ENCODE measurements at places on chromosomes 11 and 22. TPM values are rescaled to one million over a fixed set of nuclear protein-coding genes. Genes with fewer than 3 reads are reported as not detected.
A peak's percentile ranks its signal among the peaks of the same experiment; 100 is the strongest.

Gene GDPD4
- not detected for polyA plus RNA-seq

Gene OR2AG1
- polyA plus RNA-seq: not detected

Gene MS4A4E
- not detected for polyA plus RNA-seq

Gene TMA7B
- polyA plus RNA-seq: not detected

- DNase-seq: no peak
Observed at GRCh38 chr11:32932196-32932595, 39.6 kb downstream of the QSER1 start.

- no peak for DNase-seq
Observed at GRCh38 chr22:28480000-28480715, 199.5 kb downstream of the TTC28 start.

GRCh38 chr11:38593649-38594048 lies 1995.6 kb upstream of the RAG2 start:
- no peak for DNase-seq

GRCh38 chr22:49540084-49540912 lies 287.4 kb downstream of the BRD1 start:
- DNase-seq: no peak

DNA sequence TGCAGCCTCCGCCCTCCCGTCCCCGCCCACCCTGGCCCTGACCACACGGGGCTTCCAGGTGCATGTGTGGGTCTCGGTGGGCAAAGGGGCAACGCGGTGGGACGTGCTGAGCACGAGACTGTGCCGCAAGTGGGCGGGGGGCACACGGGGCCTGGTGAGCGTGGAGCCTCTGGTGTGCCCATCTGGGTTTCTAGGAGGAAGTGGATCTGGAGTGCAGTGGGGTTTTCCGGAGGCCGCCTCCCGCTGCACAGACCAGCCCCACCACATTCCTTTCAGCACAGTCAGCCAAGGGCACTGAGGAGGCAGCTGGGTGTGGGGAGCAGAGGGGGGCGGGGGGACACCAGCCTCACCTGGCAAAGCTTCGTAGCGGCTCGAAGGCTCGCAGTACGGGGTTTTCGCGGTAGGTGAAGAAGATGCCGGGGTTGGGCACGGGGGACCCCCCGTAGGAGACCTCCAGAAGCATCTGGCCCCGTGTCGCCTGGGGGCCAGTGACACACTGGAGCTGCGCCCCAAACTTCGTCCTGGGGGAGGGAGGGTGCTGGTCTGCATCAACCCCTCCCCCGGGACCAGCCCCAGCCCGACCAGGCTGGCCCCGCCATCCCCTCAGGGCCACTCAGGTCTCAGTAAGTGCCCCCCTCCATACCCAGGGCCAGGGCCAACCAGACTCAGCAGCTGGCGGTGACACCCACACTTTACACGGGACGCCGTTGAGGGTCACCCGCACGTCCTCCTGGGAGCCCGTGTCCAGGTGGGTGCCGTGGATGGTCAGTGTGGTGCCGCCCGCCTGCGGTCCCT lies 12.4 kb upstream of the MAPK11 start:
- DNase-seq: peak; percentile 91

- no peak for DNase-seq
Observed at GRCh38 chr11:63667995-63668795, 3.0 kb downstream of the ATL3 start.

GRCh38 chr11:5625281-5625680 lies 480 bp downstream of the TRIM34 start:
- peak; percentile 14 for DNase-seq

GRCh38 chr11:28466506-28466905 lies 358.3 kb downstream of the METTL15 start:
- no peak for DNase-seq

- DNase-seq: no peak
Observed at GRCh38 chr11:66471142-66471541, 4.4 kb downstream of the PELI3 start.

DNA sequence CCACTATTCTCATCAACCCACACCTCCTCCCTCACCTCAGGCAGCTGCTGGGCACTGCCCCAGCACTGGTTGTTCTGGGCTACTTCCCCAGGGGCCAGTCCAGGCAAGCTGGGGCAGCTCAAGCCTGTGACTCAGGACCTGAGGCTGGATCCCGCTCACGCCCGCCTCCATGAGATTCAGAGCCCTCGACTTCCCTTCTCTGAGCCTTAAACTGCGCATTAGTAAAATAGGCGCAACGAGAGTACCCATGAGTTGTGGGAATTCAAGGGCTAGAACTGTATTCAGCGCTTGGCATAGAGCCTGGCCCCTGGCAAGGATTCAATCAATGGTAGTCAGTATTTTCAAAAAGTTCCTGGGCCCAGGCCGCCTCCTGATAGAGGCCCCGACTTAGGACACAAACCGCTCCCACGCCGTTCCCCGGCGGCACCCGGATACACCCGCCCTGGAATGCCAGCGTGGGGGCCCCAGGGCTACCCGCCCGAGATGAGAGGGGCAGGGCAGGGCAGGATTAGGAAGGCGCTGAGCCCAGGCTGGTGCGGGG lies 723 bp upstream of the CD82 start:
- DNase-seq: no peak

DNA sequence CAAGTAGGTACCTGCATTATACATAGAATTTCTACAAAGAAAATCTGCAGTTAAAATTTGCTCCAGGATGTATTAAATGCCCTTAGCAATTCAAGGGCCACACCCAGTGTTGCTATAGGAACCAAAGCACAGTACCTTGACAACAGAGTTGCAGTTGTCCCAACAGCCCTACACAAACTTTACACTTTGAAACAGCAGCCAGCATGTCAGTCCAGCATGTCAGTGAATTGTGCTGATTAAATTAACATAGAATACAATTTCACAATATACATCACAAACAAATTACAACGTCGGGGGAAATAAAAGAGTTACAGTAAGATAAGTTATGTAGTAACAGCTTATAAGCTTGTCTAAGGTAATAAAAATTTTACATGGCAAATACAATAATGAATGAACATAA lies 389.2 kb downstream of the SOX6 start:
- peak; percentile 92 for DNase-seq

DNA sequence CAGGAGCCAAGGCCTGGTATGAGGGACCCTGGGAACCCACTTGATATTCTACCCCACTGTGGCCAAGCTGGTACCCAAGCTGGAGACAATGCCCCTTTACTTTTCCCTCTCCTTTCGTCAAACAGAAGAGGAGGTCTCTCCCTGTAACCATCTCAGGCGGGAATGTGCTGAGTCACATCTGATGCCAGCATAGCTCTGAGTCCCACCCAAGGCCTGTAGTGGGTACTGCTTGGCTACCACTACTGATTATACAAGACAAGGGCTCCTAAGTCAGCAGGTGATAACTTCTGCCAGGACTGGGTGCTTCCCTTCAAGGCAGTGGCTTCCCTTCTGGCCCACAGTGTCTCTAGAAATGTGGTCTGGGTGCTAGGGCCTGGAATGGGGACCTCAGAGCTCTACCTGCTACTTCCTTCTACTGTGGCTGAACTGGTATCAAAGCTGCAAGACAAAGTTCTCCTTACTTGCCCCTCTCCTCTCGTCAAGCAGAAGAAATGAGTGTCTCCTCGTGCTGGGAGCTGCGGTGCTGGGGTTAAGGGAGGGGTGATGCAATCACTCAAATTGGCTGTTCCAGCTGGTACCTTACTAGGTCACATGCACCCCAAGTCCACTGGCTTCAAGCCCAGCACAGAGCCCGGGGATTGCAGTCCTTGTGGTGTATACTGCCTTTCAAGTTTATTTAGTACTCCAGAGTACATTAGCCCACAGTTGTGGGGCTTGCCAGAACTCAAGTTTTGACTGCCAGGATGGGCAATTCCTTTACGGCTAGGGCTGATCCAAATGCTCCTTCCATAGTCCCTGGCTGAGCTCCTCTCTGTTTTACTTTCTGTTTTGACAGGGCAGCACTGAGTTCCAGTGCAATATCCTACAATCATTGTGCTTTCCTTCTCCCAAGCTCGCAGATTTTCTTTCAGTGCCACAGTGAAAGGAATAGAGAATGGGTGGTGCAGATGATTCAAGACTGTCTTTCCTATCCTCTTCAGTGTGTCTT lies 419.7 kb upstream of the CNTN5 start:
- no peak for DNase-seq

DNA sequence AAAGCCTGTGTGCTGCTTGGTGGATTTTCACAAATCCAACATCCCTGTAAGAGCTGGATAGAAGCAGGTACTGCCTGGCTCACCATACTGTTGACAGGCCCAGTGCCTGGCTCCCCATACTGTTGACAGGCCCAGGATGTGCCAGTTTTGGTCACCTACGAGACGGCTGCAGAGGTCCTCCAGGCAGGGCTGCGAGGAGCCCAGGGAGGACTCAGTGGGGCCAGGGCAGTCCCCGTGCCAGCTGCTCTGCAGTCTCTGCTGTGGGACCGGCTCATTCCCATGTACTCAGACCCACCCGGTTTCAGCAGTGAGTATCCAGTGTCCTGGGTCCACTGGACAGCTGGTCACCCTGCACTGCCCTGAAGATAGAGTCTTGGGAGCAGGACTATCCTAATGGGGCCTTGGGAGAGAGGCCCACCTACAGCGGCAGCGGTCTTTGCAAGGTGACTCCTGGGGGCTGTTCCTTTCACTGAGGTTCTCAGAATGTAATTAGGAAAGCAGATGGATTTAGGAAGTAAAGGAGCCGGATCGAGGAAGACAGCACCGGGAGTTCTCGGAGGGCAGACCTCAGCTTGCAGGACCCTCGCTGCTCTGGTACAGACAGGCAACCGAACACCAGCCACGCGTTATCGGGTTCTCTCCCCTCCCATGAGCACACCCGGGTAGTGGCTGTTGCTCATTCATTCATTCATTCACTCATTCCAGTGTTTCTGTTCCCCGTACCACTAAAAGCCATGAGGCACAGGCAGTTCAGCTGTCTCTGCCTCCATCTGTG lies 106.1 kb downstream of the CTTN start:
- DNase-seq: no peak

DNA sequence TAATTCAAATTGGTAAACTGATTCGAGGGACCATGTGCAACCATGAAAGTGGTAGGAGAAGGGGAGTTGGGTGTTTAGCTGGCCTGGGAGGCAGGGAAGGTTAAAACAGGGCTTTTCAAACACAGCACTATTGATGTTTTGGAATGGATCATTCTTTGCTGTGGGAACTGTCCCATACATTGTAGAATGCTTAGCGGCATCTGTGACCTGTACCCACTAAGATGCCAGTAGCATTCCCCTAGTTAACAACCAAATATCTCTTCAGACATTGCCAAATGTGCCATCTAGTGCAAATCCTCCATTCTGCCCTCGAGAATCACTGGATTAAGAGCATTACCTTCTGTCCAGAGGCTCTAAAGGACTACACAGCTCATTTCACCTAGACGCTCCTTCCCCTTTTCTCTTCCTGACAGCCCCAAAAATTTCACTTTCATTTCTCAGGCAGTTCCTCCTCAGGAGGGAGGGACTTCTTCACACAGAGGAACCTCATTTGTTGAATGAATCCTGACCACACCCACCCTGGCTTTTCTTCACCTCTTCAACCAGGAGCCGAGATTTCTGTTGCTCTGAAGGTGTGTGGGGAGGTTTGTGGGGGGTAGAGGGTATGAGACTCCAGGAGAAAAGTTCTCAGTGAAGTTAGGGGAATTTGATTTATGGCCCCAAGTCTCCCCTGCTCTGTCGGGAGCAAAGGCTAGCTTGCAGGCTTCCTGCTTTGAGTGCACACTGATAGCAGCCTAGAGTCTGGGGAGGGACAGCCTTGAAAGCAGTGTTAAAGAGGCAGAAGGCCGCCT lies at the start of gene TRIM34:
TRIM34 (plus strand) TSS at position 513 of the 791 bp plus-strand sequence. CDS start 7,331 bp downstream, outside the sequence.
- DNase-seq: peak; percentile 90

- no peak for DNase-seq
Observed at GRCh38 chr11:117851106-117851505, 25.4 kb downstream of the FXYD6 start.

- DNase-seq: no peak
Observed at GRCh38 chr11:79206951-79207350, 233.9 kb downstream of the TENM4 start.
